Hypothalamus (tissue), 51 donors: ENCODE measurements at places on chromosomes 2 and 18.

DNA sequence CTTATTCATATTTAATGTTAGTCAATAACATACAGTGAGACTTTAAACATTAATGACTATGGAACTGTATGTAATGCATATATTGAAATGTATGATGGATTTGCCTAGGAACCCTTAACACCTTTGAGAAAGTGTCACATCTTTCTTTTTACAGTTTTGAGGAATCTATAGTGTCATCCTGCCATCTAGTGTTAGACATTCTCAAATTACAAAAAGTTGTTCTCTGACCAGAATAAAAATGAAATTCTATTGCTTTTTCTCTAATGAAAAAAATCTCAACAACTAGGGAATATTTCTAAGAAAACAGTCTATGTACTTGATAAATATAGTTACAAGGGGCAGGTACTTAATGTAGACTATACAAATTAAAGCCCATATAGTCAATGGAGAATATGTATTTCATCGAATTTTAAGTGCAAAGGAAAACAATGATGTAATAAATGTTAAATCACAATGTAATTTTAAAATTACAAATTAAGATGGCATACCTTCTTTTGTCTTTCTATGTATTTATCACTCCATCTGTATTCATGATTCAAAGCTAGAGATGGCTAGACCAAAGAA lies 5.1 kb upstream of the CALCRL start:
- no peak for DNase-seq

DNA sequence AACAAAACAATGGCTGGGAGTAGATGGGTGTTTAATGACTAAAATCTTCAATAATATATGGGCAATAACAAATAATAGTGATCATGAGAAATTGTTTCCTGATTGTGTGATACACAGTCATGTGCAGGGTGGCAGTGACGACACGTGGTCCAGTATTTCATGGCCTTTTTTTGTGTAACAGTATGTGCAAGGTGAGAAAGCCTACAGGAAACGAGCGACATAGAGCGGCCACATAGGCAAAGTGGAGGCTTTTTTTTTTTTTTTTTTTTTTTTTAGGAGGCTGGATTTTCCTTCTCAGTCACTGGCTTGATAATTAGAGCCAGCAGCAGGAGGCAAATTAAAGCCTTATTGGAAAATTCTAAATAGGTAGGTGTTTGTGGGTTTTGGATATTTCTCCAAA lies 123.7 kb downstream of the MYO3B start:
- DNase-seq: no peak

- DNase-seq: no peak
Observed at GRCh38 chr2:152657043-152657442, 60.2 kb downstream of the PRPF40A start.

DNA sequence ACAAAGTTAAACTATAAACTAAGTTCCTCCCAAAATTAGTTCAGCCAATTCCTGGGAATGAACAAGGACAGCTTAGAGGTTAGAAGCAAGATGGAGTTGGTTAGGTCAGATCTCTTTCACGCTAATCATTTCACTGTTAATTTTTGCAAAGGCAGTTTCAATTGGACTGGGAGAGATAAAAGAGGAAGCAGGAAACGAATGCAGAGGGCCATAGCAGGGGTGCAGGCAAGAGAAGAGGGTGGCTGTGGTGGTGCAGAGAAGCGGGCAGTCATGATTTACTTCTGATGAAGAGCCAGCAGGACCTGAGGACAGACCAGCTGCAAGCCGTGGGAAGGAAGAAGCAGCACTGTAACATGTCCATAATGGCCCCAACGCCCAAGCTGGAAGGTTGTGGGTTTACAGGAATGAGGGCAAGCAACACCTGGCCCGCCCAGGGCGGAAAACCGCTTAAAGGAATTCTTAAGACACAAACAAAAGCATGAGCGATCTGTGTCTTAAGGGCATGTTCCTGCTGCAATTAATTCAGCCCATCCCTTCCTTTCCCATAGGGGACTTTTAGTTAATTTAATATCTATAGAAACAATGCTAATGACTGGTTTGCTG lies 4.1 kb upstream of the RMP24 start:
- no peak for DNase-seq

DNA sequence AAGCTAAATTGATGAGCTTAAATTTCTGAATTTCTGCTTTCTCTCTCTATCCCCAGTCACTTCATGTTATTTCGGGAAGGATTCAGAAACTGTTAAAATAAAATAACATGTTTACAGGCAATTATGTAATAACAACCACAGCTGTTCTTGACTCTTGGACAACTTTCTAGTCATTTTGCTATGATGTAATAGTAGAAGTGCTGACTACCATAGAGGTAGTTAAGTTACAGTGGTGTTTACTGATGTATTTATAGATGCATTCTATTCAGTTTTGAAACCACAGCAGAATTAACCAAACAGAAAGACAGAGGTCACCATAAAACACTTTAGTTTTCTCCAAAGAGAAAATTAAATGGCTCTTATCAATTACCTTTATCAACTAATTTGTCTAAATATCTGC lies 1292.0 kb upstream of the CHAC2 start:
- DNase-seq: no peak

- no peak for DNase-seq
Observed at GRCh38 chr2:71122387-71123298, 7.4 kb downstream of the MCEE start.

DNA sequence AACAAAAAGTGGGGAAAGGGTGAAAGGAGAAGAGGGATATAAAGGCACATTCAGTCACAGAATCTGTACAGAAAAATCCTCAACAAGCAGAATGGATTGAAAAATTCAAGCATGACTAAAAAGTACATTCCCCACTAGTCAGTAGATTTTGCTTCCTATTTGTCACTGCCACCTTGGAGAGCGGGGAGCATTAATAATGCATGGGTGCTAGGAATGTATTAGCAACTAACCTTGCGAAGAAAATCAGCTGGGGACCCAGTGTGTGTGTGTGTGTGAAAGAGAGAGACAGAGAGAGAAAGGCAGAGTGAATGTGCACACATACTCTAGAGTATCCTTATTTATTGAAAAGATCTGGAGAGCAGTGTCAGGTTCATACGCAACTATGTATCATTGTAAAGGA lies 968.7 kb upstream of the ZEB2 start:
- DNase-seq: no peak

GRCh38 chr18:63882333-63883141 lies 5.0 kb upstream of the SERPINB2 start:
- no peak for DNase-seq

GRCh38 chr2:127563458-127564428 lies 28.3 kb downstream of the MYO7B start:
- no peak for DNase-seq

DNA sequence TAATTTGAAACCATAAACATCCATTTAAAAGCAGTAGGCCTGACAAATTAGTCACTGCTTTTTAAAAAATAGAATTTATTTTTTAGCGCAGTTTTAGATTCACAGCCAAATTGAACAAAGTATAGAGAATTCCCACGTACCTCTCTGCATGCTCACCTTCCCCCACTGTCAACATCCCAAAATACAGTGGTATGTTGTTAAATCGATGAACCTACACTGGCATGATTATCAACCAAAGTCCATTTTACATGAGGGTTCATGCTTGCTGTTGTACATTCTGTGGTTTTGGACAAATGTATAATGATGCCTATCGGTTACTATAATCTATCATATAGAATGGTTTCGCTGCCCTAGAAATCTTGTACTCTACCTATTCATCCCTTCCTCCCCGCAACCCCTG lies 5.6 kb upstream of the ELOA2 start:
- DNase-seq: no peak

- no peak for DNase-seq
Observed at GRCh38 chr18:36454245-36454644, 156.7 kb downstream of the FHOD3 start.

DNA sequence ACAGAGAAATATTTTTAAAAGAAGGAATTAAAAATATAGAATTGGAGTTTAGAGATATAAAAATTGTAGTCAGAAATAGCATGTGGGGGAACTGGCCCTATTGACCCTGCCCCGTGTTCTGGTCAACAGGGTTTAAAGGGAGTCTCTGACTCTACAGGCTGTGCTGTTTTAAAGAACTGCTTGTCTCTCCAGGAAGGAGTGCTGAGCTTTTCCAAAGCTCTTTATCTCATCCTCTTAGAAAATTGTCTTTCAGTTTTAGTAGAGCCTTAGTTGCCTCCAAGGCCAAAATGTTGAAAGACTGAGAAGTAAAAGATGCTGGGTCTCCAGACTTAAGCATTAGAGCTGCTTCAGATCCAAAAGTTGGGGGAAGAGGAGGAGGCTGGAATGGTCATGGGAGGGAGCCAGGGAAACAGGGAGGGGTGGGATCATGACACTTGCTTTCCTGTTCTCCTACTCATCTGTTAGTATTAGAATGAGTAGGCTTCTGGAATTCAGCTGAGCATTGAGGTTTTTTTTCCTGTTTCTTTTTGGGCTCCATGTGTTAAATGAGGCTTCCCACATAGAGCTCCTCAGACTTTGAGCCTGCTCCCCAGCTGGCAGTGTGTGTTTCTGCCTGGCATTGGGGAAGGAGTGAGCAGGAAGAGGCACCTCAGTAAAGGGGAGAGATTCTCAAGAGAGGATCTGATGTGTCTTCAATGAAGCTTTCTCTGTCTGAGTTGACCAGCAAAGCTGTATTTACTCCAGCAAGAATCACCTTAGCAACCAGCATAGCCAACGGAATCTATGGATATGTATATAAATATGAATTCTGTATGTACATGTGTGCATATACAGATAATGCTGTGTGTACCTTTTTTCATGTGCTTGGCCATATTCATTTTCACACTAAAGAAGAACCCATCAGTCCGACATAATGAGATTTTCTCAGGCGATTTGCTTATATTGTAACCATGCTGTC lies 186.8 kb upstream of the FBXO11 start:
- DNase-seq: no peak

GRCh38 chr2:16726147-16726546 lies 60.5 kb upstream of the CYRIA start:
- no peak for DNase-seq

DNA sequence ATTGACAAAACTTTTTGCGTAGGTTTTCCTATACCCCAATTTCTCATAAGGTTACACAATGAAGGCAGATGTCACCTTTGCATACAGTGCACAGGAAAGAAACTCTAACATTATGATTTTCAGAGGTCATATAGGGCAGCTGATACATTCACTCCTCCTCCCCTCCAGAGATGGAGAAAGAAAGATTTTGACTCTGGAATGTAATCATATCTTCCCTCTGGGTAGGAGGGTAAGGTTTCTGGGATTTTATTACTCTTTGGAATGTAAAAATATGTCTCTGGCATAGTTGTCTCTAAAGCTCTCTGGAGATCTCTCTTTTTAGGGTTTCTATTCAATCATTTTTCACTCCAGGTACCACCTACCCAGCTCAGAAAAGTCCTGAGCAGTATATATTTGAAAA lies 398.3 kb downstream of the GPD2 start:
- no peak for DNase-seq

GRCh38 chr2:135130751-135131150 lies 78.7 kb downstream of the RAB3GAP1 start:
- no peak for DNase-seq

- DNase-seq: no peak
Observed at GRCh38 chr2:21043744-21044532, at the start of gene APOB. APOB (minus strand) TSS chr2:21044073; CDS start chr2:21043945, 128 bp downstream.
